ENCODE measurements at places on chromosomes 11 and 22.

DNA sequence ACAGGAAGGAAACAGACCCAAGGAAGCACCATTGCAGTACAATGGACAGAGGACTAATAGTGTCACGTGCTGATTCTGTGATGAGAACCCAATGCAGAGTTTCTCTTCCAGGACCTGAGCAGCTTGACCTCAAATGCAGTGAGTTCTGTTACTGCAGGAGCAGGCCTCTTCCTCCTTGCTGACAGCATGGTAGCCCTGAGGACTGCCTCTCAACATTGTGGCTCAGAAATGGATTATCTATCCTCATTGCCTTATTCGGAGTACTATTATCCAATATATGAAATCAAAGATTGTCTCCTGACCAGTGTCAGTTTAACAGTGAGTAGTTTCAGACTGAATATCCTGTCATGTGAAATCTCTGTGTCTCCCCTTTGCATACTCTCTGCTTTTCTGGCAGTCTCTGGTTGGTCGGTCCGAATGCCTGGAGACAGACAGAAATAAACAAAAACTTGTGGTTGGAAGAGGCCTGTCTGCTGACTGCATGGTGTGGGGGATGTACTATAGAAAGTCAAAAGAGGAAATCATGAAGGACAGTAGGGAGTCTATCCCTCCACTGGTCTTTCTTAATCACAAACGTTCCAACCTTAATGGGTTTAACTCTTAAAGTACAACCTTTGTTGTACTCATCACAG, 6.9 kb upstream of the MS4A14 start:
- DNase-seq, result peak; percentile 99

DNA sequence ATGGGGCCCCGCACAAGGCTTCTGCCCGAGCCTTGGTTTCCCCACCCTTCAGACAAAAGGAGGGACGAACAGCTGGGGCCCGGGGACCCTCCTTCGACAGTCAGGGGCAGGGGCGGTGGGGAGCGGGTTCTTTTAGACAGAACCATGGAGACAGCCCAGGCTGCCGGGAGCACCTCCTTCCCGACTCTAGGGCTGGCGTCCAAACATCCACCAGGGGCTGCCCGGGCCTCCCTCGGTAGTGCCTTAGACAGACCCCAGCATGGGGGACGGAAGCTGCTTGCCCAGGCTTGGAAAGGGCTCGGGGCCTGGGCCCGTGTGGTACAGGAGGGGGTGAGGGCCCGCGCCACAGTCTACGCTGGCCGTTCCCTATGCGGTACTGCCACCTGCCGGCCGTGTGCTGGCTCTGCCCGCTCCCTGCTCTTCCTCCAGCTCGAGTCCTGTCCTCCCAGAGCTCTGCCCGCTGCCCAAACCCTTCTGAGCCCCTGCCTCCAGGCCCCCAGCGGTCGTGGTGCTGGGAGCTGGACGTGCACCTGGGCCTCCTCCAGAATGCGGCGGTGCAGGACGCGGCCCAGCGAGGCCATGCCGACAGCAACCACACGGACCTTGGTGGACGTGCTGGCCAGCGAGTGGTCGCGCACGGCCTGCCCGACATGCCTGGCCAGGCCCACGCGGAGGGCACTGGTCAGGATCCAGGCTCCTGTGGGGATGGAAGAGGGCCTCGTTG, 20.1 kb downstream of the TSSC4 start:
- DNase-seq, result peak; percentile 37

GRCh38 chr22:50274311-50274710, 4.1 kb upstream of the MAPK11 start:
- DNase-seq, result no peak

DNA sequence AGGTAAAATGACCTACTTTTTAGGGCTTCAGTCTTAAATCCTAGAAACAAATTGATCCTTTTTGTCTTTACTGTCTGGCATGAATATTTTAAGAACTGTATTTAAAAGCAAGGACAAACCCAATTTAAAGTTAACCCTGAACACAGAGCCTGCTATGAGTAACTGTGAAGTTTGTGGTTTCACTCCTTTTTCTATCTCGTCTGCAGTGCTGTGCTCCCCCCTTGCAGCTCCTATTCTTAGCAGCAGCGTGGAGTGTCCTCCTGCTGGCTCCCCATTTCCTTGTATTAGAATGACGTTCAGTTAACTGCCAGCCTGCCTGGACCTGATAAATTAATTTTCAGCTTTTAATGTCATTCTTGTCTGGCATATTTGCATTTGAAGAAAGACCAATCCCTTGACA, 40.0 kb upstream of the LRRC4C start:
- DNase-seq, result no peak

- no peak for DNase-seq
Observed at GRCh38 chr11:72188267-72188666, 3.7 kb upstream of the FOLR1 start.
